ENCODE measurements at places on chromosomes 6 and 20.

DNA sequence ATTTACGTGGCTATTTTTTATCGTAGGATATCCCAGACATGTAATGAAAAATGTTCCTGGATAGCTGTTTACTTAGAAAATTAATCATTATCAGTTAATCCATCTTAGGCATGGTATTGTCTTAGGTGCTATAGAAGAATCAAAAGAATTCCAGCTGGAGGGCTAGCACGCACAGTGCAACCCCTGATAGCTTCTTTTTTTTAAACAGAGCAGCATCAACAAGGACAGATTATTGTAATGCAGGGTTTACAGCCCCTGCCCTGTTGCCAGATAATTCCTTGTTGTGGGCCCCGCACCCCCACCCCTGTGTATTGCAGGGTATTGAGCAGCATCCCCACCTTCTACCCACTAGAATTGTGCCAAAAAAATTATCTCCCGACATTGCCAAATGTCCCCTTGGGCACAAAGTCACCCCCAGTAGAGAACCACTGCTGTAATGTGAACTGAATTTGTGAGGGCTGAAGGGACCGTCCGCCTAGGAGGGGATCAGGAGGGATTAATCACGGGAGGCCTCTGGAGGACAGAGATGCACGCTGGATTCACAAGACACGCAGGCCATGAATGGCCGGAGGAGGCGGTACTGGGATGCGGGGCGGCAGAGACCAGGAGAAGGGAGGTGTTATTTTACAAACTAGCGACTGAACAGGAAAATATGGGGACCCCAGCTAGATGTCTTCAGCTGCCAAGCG, 174.6 kb downstream of the ZDHHC14 start:
- no peak for DNase-seq

GRCh38 chr6:105810105-105810921, 275.8 kb upstream of the PRDM1 start:
- peak; percentile 31 for DNase-seq

GRCh38 chr6:16765235-16765634, 4.0 kb upstream of the ATXN1 start:
- DNase-seq, result no peak

DNA sequence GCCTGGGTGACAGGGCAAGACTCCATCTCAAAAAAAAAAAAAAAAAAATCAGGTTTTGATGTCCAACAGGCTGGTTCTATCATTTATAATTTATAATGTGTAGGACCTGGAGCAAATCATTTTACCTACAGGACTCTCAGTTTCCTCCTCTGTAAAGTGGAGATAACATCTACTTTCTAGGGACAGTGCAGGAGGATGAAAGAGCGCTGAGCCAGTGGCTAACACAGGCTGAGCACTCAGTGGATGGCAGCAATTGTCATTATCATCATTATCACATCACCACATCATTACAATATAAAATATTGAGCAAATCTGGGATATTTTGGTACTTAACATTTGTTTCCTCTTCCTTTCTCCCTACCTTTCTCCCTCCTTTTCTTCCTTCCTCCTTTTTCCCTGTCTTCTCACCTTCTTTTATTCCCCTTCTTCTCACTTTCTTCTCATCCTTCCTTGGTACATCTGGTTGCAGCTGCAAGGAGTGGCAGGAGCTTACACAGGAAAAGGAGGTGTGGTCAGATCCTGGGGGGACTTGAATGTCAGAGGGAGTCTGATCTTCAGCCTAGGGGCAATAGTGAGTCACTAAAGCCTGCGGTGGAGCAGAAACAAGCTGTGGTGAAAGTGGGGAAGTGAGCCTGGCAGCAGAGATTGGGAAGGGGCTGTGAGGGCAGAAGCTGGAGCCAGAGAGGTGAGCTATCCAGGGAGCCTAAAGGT, 24.6 kb upstream of the CTNNBL1 start:
- DNase-seq, result no peak

DNA sequence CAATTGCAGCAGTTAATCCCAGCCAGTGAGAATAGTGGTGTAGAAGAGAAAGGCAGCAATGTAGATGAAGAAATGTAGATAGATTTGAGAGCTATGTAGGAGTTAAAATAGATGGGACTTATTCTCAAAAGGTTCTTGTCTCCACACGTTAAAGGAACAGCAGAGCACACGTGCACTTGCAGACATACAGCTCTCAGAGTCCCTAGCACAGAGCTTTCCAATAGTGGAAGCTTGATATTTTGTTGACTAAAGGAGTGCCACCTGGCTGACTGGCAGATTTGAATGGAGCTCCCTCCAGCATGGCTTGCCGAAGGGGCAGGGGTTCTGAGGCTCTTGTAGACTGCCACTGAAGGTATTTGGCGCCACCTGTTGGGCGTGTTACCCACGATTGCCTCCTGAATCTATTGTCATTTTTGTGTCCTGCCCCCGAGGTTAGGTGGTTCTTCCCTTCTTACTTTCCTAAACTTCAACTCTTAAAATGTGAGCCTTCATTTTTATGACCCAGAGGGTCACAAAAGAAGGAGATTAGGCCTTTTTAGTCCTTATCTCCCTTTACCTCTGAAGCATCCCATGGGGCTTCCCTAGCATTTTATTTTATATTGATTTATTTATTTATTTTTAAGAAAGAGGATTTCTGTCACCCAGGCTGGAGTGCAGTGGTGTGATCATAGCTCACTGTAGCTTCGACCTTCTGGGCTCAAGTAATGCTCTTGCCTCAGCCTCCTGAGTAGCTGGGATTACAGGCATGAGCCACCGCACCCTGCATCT, 16.4 kb downstream of the BRD2 start:
- peak; percentile 69 for DNase-seq

DNA sequence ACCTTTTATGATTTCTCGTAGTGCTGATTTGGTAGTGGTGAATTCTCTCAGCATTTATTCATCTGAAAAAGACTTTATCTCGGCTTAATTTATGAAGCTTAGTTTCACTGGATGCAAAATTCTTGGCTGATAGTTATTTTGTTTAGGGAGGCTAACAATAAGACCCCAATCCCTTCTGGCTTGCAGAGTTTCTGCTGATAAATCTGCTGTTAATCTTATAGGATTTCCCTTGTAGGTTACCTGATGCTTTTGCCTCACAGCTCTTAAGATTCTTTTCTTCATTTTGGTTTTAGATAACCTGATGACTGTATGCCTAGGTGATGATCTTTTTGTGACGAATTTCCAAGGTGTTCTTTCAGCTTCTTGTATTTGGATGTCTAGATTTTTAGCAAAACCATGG, 388.7 kb downstream of the UTRN start:
- DNase-seq, result no peak

DNA sequence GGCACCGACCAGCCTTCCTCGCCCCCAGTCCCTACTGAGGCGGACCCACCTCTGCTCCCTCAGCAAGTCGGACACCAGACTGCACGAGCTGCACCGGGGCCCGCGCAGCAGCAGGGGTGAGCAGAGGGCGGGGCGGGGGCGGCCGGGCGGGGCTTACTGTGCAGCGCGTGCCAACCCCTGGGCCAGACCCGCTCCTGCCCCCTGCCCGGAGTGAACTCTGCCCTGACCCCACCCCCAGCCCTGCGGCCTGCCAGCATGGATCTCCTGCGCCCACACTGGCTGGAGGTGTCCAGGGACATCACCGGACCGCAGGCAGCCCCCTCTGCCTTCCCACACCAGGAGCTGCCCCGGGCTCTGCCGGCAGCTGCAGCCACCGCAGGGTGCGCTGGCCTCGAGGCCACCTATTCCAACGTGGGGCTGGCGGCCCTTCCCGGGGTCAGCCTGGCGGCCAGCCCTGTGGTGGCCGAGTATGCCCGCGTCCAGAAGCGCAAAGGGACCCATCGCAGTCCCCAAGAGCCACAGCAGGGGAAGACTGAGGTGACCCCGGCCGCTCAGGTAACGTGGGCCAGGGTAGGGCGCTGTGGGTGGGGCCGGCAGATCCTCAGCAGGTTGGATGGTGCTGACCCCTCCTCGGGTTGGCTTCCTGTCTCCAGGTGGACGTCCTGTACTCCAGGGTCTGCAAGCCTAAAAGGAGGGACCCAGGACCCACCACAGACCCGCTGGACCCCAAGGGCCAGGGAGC, 1.5 kb upstream of the SLC2A4RG start:
- DNase-seq, result no peak

- no peak for DNase-seq
Observed at GRCh38 chr20:61538183-61538942, 286.3 kb downstream of the CDH4 start.

- no peak for DNase-seq
Observed at GRCh38 chr20:24097506-24098245, 109.1 kb upstream of the GGTLC1 start.

GRCh38 chr6:12163149-12163548, 127.0 kb upstream of the EDN1 start:
- no peak for DNase-seq

- no peak for DNase-seq
Observed at GRCh38 chr20:31430568-31431115, 9.8 kb upstream of the DEFB123 start.

DNA sequence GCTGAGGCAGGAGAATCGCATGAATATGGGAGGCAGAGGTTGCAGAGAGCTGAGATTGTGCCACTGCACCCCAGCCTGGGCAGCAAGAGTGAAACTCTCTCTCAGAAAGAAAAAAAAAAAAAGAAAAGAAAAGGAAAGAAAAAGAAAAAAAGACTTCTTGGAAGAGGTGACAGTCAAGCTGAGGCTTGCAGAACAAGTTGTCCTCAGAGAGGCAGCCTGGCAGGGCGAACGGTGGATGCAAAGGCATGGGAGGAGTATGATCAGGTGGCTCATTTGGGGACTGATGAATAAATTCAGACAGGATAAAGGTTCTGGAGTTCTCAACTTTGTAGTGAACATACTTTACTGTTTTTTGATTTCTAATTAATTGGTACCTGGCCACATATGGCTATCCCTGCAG, 12.4 kb downstream of the ZNF341 start:
- no peak for DNase-seq

GRCh38 chr6:2881423-2881822, 21.7 kb downstream of the SERPINB9 start:
- DNase-seq, result no peak

- no peak for DNase-seq
Observed at GRCh38 chr20:49630396-49630951, 62.5 kb upstream of the PTGIS start.

- DNase-seq, result no peak
Observed at GRCh38 chr20:50635676-50636600, 55.4 kb downstream of the RIPOR3 start.

- DNase-seq, result no peak
Observed at GRCh38 chr6:78808356-78808891, 58.9 kb upstream of the IRAK1BP1 start.

DNA sequence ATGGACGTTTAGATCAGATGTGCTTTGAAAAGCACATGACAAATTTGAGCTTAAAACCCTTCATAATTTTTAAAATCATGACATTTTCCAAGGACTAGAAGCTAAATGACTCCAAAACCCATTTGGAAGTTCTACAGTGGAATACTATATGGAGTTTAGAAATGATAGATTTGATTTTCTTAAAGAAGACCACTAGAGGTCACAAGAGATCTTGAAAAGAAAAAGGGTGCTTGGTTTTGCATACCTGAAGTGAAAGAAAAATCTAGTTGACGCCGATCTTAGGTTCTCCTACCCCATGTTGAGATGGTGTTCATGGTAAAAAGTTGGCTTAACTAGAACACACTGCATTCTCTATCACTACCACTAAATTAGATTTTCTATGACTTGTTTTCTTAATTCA, 31.5 kb downstream of the CFAP61 start:
- peak; percentile 85 for DNase-seq

- no peak for DNase-seq
Observed at GRCh38 chr6:167244991-167245390, 46.1 kb upstream of the UNC93A start.

DNA sequence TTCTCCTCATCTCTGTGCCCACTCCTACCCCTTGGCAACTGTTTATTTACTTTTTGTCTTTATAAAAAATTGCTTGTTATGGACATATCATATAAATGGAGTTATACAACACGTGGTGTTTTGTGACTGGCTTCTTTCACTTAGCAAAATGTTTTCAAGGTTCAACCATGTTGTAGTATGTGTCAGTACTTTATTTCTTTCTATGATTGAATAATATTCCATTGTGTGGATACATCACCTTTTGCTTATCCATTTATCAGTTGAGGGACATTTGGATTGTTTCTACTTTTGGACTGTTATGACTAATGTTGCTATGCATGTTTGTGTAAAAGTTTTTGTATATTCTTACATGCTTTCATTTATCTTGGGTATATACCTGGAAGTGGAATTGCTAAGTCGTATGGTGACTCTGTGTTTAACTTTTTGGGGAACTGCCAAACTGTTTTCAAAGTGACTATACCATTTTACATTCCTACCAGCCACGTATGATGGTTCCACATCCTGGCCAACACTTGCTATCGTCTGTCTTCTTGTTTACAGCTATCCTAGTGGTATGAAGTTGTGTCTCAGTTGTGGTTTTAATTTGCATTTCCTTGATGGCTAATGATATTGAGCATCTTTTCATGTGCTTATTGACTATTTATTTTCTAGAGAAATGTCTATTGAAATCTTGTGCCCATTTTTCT, 84.4 kb downstream of the SLX4IP start:
- DNase-seq, result no peak

- no peak for DNase-seq
Observed at GRCh38 chr6:130046671-130047070, 28.3 kb downstream of the L3MBTL3 start.
